Naive thymus-derived CD4-positive, alpha-beta T cell (primary cell): ENCODE measurements at places on chromosomes 7 and 10.
A peak's percentile ranks its signal among the peaks of the same experiment; 100 is the strongest.

- DNase-seq: no peak
Measured at GRCh38 chr10:120436439-120437112, 20.5 kb upstream of the PLPP4 start.

DNA sequence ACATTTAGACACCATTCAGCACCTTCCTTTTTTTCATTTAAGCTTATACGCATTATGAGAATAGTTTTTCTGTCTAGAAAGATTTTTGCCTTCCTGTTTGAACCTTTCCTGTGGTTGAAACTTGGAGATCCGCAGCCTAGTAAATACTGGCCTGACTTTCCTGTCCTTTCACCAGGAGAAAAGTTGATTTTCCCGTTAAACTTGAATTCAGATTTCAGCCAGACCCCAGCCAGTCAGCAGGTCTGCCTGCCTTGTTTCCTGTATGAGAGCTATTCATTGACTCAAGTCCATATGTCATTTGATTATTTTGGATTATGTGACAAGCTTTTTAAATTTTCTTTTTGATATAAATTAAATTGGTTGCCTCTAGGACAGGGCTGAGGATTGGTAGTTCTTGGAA, 71.5 kb downstream of the EVX1 start:
- DNase-seq: no peak

DNA sequence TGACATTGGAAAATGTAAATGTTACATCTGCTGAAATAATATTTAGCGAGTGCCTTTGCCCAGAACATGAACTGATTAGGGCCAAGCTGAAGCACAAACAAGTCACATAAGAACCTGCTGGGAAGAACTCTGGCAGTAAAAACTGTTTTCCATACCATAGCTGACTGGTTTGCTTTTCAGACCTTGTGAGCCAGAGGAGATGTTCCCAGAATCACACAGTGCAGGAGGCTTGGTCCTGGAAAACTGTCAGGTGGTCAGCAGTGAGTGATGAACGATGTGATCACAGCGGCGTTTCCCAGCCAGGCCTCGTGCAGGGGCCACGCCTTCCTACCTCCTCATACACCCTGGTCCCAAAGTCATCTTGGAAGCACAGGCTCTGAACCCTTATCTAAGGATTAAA, 164.2 kb upstream of the EEPD1 start:
- no peak for DNase-seq

- DNase-seq: peak; percentile 76
Measured at GRCh38 chr7:128425850-128426249, 16.1 kb upstream of the IMPDH1 start.

GRCh38 chr7:83882551-83882950, 233.6 kb upstream of the SEMA3E start:
- DNase-seq: no peak

- DNase-seq: no peak
Measured at GRCh38 chr7:155204744-155205367, 92.8 kb upstream of the INSIG1 start.

DNA sequence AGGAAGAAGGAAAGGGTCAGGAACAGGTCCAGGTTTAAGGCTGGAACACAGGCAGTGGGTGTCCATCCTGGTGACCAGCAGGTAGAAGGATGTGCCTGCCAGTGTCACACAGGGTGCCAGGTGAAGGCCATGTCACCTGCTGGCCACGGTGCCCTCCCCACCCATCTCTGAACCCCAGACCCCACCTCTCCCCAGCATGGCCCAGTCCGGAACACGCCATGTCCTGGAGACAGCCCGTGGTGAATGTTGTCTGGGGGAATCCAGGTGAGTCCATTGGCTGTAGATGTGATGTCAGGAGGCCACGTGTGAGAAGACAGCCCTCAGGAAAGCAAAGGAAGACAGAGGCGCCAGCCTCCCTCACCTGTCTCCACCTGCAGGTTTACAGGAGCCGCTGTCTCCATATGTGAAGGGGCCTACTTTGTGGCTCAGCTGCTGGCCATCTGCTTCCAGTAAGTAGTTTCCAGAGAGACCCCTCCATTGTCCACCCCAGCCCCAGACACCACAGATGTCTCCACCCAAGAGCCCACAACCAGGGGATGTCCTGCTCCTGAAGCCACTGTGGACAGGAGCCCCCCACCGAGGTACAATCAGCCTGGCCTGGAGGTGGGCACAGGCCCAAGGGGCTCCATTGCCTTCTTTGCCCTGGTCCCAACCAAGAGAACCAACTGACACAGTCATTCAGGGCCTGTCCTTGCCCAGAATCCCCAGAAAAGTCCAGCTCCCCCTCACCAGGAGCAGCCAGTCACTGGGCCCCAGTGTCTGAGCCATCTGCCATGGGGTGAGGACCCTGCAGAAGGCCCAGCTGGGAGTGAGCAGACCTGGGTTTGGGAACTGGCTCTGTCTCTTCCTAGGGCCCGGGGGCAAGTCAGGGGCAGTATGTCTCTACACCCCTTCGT, 20.7 kb downstream of the TMEM72 start:
- no peak for DNase-seq

- no peak for DNase-seq
Measured at GRCh38 chr10:76354212-76354738, 922.9 kb downstream of the LRMDA start.

DNA sequence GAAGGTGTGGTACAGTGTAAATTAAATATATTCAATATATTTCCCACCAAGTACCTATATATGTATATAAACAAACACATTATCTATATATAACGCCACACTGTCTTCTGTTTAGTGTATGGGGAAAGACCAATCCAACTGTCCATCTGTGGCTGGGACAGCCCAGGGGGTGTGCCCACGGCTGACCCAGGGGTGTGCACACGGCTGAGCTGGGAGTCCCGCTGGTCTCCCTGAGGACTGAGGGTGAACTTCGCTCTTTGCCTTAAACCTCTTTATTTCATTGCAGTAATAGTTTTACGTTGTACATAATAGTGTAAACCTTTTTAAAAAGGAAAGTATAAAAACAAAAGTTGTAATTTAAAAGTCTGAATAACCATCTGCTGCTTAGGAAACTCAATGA, 6.3 kb downstream of the EN2 start:
- DNase-seq: no peak

- DNase-seq: no peak
Measured at GRCh38 chr10:21726601-21727225, 192.7 kb downstream of the MLLT10 start.

DNA sequence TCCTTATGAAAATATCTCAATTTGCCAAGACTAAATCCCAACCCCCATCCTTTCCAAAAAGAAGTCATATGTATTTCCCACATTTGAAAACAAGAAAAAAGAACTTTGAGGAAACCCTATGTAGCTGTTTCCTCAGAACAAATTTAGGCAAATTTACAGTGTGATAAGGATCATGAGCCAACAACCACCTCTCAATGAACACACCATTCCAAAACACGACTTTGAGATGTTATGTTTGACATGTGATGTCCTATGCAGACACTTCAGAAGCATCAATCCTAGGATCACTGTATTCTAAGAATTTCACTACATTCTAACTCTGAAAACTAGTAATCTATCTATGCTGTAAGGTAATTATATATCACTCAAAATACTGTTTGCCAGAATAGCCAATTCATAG, 62.2 kb downstream of the NT5C2 start:
- DNase-seq: no peak

DNA sequence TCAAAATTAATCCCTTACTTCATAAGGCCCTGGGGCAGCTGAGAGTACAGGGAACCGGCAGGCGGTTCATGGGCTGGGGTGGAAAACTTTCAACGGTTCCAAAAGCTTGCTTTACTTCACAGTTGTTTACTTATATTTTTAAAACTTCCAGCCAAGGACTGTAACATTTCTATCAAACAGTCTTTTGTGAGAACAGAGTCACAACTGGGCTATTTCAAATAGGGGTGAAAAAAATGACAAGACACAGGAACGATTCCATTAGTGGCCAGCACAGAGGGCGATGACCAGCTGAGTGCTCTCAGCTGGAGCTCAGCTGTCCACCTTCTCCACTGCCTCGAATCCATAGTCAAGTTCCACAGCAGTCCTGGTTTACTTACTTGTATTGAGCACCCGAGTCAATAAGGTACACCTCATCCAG, 48.2 kb downstream of the XPNPEP1 start:
- DNase-seq: no peak

DNA sequence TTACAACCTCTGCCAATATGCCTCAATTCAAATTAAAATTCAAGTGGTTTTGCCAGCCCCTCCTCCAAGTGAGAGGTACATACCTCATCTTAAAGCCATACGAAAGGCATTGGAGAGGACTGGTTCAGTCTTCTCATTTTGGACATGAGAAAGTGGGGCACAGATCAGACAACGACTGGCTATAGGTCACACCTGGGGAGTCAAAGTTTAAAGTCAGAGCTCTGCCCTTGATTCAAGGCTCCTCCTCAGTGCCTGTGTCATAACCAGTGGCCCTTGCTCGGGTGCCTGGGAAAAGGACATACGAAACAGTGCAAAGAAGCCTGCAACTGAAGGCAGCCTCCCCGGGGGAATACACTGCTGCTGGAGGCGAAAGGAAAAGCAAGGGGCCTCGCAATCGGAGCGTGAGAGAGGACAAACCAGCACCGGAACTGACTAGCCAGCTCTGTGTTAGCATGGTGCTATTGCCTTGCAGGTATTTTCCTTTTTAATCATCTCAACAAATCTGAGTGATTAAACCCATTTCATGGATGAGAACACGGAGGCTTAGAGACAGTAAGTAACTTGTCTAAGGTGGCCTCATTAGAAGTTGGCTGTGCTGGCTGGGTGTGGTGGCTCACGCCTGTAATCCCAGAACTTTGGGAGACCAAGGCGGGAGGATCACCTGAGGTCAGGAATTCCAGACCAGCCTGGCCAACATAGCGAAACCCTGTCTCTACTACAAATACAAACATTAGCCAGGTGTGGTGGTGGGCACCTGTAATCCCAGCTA, 1.1 kb upstream of the MTPAP start:
- no peak for DNase-seq

DNA sequence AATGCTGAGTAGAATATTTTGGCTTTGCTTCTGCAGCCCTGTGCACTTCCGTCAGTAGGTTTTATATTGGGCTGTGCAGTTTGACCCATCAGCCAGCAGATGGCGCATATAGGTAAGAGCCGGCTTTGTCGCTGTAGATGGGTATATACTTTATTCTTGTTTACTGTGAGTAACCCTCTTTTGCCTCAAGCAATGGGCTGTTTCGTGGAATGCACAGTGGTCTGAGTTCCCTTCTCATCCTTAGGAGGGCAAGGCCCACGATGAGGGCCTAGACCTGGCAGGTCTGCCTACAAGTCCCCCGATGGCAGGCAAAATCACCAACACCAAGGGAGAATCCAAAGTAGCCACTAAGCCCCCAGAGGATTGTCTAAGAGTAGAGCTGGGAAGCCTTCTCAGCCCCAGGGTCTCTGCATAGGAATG, 1002.9 kb upstream of the KCND2 start:
- DNase-seq: no peak

GRCh38 chr10:33328253-33328652, 6.2 kb downstream of the NRP1 start:
- no peak for DNase-seq

- no peak for DNase-seq
Measured at GRCh38 chr7:158186406-158186805, 401.2 kb downstream of the PTPRN2 start.

- DNase-seq: no peak
Measured at GRCh38 chr10:116993610-116994009, 11.4 kb downstream of the SHTN1 start.

GRCh38 chr7:134920026-134920753, 66.1 kb upstream of the AGBL3 start:
- no peak for DNase-seq

- peak; percentile 82 for DNase-seq
Measured at GRCh38 chr10:14604181-14605142, 170.2 kb downstream of the FAM107B start.

DNA sequence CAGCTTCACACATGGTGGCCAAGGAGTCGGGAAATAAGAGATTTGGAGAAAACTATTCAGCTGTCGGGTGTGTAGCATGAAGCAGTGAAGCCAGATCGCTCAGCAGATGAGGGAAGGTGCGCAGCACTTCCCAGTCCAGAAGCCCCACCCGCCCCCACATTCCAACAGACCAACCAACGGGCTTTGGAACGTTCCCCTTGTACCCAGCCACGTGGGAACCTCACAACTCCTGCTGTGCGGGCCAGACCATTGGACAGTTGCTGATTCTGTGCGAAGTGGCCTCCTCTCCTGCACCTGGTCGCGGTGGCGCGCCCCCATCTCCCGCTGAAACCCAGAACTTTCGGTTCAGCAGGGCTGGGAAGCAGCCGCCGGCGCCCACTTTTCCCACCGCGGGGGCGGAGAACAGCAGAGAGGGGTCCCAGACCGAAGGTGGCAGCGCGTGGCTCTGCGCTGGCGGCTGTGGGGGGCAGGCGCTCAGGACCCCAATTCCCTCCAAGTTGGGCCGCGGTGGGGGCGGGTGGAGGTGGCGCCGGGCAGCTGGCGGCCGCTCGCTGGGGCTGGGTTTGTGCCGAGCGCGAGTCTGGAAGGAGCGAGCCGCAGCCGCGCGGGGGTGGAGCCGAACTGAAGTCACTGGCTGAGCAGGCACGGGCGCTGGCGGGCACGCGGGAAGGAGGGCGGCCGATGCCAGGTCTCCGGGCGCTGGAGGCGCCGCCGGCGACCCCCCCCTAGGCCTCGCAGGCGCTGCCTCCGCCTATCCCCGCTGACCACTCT, 1301.5 kb upstream of the SORCS1 start:
- DNase-seq: no peak

DNA sequence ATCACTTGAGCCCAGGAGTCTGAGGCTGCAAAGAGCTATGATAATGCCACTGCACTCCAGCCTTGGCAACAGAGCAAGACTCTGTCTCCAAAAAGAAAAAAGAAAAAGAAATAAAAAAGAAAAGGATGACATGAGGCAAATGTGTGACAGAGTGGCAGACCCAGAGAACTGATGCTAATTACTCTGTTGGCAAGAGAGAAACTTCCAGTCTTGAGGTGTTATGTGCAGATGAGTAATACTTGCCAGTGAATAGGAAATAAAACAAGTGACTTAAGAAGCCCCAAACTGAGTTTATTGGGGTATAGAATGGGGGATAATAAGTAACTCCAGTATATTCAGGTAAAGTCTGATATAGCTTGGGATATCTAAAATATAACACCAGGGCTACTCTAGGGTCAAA, 9.5 kb upstream of the ANXA7 start:
- DNase-seq: no peak

DNA sequence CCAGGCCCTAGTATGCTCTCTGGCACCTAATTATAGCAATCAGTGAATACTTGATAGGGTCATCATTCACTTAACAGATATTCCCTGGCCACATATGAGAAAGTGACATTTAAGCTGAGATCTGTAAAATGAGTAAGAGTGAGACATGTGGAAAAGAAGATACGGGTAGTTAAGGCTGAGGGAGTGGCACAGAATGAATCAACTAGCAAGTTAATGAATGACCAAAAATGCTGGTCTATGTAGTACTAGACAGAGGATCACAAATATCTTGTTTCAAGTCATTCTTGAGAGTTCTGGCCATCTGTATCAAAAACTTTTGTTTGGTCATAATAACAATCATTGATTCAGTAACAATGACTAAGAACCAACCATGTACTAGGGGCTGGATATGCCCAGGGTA, 954.9 kb downstream of the CNTNAP2 start:
- no peak for DNase-seq

DNA sequence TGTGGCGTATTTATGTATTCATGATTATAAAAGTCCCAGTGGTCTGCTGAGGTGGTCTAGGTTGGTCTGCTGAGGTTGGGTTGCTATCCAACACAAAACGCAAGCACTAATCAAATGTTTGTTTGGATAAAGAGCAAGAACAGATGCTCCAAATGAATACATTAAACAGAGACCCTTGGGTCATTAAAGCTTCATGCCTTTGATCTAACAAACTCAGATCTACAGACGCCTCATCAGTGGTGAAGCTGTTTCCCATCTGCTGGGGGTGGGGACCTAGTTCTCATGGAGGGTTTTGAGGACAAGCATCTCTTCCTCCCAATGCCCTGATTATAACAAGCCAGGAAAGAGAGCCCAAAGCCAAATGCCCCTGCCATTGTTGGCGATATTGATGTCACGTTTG, 786.7 kb downstream of the NRG3 start:
- DNase-seq: no peak
